ENCODE measurements at places on chromosomes 6 and 20.

DNA sequence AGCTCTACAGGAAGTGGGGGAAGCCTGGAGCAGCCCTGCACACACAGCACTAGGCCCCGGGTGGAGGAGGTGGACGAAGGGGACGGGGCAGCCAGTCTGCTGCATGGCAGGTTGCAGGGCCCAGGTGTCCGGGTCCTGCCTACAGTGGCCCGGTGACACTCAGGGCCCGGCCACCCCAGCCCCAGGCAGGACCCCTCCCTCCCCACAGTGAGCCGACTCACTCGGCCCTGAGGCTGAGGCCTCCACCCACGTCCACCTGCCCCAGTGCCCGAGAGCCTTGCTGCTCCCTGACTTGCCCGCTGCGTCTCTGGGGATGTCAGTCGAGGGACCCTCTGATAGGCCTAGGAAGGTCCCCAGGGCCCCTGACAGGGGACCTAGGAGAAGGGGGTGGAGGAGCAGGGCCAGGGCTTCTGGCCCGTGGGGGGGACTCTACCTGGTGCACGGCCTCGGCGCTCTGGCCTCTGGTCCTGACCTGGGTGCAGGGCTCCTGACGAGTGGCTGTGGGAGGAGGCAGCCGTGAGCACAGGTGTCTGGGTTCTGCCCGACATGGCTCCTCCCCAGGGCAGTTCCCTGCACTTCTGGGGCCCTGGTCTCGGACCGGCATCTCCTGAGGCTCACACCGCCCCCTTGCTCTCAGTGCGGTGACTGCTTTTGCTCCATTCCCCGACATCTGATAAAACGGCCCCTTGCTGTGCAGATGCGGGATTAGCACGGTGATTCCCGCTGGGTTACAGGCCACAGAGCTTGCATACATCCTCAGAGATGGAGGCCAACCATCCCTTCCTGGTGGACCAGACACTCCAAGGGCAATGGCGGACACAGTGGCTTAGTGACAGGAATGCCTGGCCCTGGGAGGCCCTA is 20.1 kb downstream of the FRMD1 start:
- no peak for DNase-seq

DNA sequence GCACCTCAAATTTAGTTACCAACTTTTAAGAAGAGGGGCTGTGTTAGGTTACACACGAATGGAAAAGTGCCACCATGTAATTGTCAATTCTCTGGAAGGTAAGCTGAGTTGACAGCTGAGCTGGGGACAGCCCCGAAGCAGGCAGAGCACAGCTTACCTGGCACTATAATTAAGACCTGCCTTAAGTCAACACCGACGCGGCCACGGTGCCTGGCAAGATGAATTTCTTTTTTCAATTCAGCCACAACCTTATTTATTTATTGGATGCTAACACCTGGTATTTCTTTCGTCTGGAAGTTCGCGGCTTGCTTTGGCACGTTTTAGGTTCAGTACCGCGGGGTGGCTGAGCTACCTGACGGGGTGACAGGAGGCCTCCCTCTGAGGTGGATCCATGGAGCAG is 40.6 kb upstream of the NFATC2 start:
- DNase-seq: no peak

DNA sequence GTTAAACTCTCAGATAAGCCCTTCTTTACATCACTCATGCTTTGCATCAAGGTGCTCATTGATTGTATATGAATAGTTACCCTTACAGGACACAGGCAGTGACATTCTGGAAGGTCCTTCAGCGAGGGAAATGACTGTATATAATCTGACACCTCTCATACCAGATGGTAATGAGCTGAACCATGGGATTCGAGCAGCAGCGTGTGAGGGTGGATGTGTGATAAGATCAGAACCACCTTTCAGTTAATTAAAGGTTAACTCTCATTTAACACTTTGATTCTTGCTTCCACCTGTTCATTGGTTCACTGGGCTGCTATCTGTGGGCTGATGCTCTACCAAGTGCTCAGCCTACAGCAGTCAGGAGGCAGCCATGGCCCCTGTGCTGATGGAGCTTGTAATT is 24.2 kb downstream of the NEDD9 start:
- DNase-seq: no peak

DNA sequence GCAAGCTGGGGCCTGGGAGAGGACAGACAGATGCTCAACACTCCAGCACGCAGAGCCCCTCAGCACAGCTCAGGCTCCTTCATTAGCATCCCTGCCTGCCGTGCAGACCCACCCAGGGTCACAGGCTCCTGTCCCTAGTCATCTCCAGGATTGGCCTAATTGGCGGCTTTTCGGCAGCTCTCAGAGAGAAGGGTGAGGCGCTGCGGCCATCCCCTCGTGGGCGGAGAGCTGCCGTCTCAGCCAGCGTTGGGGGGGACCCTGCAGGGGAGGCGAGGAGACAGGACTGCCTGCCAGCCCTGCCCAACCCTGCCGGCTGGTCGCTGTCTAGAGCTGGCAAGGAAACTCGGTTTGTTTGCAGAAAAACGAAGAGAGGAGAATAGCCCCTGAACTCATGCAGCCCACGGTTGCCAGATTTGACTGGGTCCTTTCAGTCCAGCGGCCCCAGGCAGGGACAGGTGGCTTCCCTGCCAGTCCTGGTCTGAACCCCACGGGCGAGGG is 26.8 kb downstream of the BHLHE23 start:
- no peak for DNase-seq

GRCh38 chr6:12288211-12288618 is 1.9 kb upstream of the EDN1 start:
- no peak for DNase-seq

DNA sequence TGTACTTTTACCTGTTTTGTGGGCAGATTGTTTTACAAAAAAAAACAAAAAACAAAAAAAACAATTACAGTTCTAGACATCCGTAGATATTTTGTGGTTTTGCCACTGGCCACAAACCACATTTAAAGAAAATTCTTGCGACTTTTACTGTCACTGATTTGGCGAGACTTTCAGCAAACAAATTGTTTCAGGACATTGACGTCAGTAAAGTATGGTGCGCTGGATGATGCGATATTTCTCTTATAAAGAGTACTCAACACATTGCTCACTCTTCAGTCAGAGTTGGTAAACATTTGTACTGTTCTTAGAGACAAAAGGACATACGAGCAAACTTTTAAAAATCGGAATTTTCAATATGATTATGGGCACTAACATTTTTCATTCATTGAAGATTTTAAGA is 229.8 kb downstream of the HAO1 start:
- DNase-seq: no peak

- no peak for DNase-seq
Measured at GRCh38 chr20:3014179-3014578, 29.2 kb upstream of the GNRH2 start.

DNA sequence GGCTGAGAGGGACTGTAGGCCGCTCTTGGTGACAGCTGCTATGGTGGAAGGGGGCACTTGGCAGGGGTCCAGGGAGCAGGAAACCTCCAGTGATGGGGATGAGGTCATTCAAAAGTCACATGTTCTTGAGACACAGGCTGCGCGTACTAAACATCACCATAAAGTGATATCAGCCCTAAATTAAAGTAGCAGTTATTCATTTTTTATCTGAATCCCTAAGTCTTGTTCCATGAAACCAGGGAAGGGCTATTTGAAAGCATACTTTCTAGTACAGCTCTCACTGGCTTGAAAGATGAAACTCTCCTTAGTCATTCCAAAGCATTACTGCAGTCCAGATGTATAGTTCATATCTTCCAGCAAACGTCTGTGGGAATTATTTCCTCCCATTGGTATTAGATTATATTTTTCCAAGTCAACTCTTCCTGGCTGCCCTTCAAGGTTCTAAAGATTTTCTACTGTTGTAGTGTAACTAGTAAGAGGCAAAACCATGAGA is 373.1 kb downstream of the CD109 start:
- peak; percentile 56 for DNase-seq

GRCh38 chr6:6006428-6007365 is at the start of gene NRN1:
Gene NRN1, minus strand, starts transcription at chr6:6006925. Its CDS starts 176 bp downstream, at chr6:6006749.
- DNase-seq: no peak

DNA sequence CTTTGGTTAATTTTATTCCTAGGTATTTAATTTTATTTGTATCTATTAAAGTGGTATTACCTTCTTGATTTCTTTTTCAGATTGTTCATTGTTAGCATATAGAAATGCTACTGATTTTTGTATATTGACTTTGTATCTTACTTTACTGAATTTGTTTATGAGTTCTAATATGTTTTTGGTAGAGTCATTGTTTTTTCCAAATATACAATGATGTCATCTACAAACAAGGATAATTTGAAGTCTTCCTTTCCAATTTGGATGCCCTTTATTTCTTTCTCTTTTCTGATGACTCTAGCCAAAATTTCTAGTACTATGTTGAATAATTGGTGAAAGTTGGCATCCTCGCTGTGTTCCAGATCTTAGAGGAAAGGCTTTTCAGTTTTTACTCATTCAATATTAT is 43.0 kb upstream of the HMGCLL1 start:
- no peak for DNase-seq

- no peak for DNase-seq
Measured at GRCh38 chr6:25456249-25457040, 177.3 kb downstream of the CARMIL1 start.

DNA sequence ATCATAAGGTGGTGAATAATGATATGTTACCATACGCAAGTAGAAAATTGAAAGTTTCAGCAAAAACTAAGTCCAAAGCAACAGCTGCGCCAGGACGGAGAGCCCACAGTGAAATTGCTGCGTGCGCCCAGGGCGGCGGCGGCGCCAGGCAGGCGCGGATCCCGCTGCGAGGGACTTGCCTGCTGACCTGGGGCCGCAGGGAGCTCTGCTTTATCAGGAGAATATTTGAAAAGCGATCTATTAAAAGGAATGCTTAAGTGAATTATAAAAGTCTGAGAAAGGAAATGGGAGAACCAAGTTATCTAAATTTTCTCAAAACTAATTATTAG is 85.4 kb downstream of the THBS2 start:
- no peak for DNase-seq

DNA sequence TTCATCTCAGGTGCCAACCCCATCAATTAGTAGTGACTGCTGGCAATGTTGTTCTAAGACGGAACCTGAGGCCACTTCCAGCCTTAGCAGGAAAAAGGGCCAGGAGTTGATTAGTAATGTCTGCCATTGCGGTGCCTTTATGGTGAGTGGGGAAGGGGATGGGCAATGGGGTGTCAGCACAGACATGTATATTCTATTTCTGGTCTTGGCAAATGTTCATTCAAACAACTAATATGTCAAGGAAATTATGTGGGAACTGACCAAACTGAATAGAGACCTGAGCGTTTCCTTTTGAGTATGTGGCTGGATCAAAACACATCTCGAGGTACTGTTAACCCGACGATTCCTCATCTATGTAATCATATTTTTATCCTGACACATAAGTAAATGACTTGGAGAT is 34.6 kb upstream of the BMP2 start:
- DNase-seq: no peak
